ENCODE measurements at places on chromosomes 16 and 17.

- DNase-seq = no peak
Measured at GRCh38 chr17:21100636-21101035, 26.1 kb upstream of the DHRS7B start.

DNA sequence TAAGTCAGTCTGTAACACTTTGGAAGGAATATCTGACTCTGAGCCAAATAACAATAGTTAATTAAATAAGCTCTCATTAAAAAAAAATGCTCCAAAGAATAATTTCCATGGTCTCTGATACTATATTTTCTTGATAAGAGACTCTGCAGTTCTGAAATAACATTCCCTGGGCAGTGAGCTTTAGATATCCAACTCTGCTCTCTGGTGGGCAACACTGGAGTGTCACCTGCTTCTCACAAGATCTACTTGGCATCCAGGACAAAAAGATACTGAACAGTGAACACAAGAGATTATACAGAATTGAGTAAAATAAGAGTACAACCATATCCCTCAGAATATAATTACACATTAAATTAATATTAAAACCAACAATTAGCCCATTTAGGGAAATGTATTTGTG is 13.7 kb downstream of the BLMH start:
- no peak for DNase-seq

- no peak for DNase-seq
Measured at GRCh38 chr16:32116080-32116479, 137.0 kb upstream of the TP53TG3D start.

DNA sequence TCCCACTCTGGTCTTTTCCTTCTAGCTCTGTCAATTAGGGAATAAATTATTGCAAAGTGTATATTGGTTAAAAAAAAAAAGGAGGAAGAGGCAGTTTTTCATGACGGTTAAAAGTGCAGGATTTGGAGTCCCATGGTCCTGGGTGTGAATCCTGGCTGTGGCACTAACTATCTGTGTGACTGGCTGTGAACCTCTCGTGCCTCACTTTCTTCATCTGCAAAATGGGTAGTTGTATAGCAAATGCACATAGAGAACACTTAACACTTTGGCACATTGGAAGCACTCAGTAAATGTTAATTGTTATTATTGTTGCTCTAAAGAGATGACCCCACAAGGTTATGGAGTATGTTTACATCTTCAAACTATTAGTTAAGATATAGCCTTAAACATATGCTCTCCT is 10.5 kb upstream of the KRT23 start:
- no peak for DNase-seq
